Fibroblast of the conjunctiva (primary cell): ENCODE measurements at places on chromosomes 1 and 21.
A peak's percentile ranks its signal among the peaks of the same experiment; 100 is the strongest.

GRCh38 chr1:67753776-67754525 lies 69.0 kb downstream of the GADD45A start:
- no peak for DNase-seq

DNA sequence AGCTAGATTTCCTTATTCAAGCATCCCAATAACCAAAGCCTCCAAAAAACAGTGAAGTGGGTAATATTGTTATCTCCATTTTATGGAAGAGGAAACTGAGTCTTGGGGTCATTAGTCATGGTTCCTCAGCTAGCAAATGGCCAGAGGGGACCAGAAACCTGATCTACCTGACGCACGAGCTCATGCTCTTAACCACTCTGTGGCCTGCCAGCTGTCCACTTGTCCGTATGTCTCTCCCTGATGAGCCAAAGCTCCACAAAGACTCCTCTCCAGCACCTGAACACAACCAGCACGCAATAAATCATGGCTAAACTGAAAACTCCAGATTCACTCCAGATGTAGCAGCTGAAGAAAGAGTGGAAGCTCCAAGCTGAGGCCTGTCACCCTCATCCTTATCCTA lies 5.8 kb downstream of the CAPN8 start:
- DNase-seq: no peak

DNA sequence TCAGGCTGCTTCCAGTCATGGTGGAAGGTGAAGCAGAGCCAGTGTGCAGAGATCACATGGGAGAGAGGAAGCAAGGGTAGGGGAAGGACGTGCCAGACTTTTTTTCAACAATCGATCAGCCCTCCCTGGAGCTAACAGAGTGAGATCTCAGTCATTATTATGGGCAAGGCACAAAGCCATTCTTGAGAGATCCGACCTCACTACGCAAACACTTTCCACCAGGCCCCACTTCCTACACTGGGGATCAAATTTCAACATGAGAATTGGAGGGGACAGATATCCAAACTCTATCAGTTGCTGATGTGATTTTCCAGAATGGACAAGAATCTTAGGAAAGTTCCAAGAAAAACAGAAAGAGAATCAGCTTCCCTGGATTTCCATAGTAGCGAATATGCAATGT lies 60.5 kb downstream of the BACE2 start:
- DNase-seq: no peak

DNA sequence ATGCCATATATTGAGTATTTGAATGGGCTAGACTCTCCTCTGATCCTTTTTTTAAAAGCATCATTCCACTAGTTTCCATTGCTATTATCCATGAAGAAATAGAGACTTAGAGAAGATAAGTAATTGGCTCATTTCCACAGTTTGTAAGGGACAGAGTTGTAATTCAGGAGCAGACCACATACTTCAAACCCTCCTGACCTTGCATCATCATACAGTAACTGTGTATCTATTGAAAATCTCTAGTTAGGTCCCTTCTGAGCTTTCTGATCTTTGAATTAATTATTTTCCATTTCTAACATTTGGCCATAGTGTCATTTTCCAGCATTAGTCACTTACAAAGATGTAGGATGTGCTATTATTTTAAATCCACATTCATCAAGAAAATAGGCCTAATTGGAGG lies 386.5 kb upstream of the ST6GALNAC5 start:
- no peak for DNase-seq

GRCh38 chr1:46451948-46452930 lies 37.4 kb upstream of the DMBX1 start:
- no peak for DNase-seq

DNA sequence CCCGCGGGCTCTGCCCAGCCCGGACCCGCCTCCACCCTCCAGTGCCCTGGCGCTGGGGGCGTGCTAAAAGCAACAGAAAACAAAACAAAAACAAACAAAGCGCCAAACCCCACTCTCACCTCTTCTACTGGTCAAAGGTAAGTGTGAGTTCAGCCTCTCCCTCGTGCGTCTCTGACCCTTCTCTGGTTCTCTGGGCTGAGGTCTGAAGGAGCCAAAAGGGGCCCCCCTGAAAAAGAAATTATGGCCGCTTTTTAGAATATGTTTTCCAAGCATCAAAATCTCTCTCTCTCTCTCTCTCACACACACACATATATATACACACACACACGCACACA lies 133.5 kb upstream of the DPYD start:
- no peak for DNase-seq

DNA sequence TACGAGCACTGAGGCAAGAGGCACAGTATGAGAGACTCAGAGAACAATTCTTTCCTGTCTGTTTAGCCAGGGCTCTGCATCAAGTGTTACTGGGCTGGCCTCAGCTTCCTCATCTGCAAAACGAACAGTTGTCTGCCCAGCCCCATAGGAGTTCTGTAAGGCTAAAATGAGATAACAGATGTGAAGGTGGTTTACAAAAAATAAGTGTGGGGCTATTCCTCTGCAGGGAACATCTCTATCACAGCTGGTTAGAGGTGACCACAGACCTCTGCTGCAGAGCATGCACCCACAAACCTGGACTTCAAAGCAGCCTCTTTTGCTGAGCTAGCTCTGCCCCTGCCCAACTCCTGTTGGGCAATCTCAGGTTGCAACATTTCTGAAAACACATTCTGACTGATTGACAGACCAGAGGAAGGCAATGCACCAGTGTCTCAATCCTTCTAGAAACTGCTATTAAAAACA lies 10.5 kb upstream of the OLIG1 start:
- DNase-seq: no peak

- no peak for DNase-seq
These were observed 58.9 kb downstream of the SWT1 start for GRCh38 chr1:185215911-185216310.

DNA sequence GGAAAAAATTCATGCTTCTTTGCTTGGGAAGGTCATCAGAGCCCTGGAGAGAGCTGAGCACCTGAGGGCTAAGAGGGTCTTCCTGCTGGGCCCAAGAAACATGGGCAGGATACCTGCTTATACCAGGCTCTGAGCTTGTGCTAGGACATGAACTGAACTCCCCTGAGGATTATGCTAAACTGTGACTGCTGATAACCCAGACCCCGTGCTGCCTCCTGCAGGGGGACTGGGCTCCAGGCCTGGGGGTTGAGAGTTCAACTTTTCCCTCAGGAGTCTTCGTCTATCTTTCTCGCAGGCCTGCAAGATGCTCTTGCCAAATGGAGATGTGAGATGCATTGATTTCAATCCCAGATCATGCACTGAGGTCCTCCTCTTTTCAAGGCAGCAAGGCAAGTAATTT lies 368.5 kb downstream of the HHAT start:
- DNase-seq: no peak

DNA sequence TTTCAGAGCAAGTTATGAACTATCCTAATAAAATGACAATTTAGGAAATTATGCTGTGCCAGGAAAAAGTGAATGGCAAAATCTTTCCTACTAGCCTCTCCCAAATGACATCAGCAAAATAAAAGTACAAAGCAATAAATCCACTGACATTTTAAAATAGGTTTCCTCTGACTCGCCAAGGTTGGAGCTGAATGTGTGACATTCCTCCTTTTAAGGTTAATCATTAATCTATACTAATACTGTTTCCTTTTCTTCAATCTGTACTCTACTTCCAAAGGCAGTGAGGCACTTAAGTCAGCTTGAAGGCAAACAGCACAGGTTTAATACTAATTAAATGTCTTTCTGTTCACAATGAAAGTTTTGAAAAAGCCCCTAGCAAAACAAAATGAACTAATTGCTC lies 15.7 kb downstream of the RNF19B start:
- DNase-seq: no peak

DNA sequence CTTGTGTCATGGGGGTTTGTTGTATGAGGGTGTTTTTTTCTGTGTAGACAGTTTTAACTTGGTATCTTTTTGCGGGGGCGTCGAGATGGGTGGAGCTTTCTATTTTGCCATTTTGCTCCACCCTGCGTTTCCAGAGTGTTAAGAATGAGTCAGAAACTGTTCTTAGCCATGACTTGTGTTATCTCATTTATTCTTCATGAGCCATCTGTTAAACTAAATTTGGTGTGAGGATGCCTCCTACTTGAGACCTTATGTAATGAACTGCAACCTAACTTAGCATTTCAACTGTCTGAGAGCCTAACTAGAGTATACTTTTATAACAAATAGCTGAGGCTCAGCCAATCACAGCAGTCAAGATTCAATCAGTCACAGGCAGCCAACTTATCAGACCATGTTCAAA lies 1873.5 kb downstream of the NCAM2 start:
- no peak for DNase-seq

DNA sequence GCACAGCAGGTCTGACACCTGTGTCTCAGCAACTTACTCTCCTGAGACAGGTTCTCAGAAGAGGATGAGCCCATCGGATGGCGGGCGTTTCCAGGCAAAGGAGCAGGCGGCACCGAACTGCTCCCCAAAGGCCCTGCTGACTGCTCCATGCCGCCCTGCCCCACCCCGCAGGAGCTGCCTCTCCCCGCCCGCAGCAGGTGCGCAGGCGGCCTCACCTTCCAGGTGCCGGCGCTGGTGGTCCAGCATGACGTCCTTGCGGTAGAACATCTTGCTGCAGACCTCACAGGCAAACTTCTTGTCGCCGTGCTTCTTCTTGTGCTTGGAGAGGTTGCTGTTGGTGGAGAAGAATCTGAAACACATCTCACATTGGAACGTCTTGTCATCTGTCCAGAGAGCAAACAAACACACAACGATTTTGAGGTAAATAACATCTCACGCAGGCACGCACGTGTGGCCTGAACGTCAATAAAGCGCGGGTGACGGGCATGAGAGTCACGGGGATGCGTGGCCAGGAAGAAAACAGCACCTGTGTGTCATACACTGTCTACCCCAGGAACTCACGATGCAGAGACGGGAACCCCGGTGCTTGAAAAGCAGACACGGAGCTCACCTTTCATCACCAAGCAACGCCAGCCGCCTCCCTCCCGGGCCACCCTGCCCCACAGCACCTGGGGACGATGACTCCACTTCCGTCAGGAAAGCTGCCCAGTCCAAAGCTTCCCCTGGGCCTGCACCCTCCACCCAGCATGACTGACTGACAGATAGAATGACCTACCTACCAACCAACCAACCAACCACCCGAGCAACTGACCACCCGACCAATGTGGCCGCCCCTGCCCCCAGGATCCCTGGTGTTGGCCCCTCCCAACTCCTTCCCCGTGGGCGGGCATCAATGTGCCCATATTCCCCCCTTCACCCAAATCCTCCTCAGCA lies 50.9 kb downstream of the PRDM15 start:
- no peak for DNase-seq

- DNase-seq: no peak
These were observed 42.1 kb downstream of the KIAA1614 start for GRCh38 chr1:180954801-180955165.

GRCh38 chr1:12404918-12405317 lies 175.1 kb downstream of the VPS13D start:
- DNase-seq: no peak

DNA sequence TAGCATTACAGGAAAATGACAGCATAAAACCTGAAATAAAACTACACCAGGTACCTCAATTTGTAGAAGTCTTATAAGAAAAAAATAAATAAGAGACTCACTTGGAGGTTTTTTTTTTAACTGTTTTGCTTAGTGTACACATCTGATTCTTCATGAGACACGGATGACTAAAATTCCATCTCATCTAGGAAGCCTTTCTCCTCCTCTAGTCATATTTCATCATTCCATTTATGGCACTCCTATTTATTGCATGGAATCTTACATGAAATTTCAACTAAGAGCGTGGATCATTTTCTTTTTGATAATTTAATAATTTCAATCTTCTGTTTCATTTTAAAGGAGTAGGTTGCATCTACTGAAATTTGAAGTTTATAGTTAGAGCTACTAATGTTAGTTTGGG lies 1.6 kb upstream of the PTGS2 start:
- peak; percentile 79 for DNase-seq

DNA sequence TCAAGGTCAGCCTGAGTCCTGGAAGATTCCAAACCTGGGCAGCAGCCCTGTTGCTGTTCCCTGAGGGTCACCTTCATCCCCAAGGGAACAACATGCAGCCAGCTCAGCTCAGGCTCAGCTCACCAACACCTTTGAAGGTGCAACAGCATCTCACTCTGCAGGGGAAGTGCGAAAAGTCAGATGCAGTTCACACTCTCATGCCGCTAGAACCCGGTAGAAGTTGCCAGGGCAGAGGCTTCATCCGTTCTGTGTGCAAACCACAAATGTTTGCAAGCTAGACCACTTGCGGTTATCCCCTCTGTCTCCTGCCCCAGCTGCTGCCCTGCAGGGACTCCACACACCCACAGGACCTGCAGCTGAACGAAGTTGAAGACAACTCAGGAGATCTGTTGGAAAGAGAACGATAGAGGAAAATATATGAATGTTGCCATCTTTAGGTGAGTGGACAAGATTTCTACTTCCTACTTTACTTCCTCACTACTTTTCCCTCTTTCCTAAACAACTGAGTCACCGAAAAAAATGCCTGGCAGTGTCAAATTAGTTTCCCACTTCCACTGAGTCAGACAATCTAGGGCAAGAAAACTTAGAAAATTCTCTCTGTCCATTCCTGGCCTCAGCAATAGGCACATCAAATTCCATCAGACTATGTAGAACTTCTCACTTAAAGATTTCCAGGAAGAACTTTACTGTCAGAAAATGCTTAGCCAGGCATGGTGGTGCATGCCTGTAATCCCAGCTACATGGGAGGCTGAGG lies 1.8 kb upstream of the FCRL6 start:
- no peak for DNase-seq

GRCh38 chr1:18097206-18097605 lies 10.4 kb upstream of the IGSF21 start:
- no peak for DNase-seq

GRCh38 chr1:36203554-36204346 lies 20.5 kb upstream of the THRAP3 start:
- no peak for DNase-seq

DNA sequence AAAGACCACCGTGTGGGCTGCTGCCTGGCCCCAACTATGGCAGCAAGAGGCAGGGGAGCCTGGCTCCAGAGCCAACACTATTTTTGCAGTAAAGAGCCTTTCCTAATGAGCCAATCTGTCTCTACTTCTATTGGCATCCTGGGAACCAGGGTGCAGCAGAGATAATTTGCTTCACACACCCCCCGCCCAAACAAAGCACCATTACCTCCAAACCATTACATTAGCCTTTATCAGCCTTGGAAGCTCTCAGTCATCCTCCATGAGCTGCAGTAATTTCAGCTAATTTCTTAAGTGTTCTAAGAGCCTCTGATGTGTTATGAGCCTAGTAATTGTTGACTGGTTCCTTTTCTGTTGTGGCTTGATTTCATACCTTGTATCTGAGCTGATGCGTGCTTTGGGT lies 21.6 kb downstream of the ARMH1 start:
- DNase-seq: no peak

DNA sequence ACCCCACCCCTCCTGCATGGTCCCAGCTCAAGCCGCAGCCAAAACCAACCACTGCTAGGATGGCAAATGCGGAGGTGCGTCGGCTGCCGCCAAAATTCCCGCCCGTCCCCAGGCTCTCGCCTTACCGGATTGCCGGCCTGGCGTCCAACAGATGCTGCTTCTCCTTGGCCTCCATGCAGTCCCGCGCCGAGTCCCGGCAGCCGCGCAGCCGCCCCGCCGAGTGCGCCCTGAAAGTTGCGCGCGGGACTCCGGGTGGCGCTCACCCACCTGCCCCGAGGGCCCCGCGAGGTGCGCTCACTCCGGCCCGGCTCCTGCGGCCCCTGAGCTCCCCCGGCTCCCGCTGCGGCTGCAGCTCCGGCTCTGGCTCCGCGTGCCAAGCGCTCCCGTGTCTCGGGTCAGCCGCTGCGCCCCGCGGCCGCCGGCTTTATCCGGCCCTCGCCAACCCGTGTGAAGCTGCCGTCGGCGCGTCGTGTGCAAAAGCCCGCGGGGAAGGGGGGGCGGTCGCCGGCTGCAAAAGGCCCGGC lies at the start of gene SLC30A2:
Gene SLC30A2 (minus strand): TSS at position 397 of the 524 bp plus-strand sequence. CDS start 222 bp downstream, at position 175.
- no peak for DNase-seq
